ENCODE measurements at places on chromosomes 1 and 21. TPM values are rescaled to one million over a fixed set of nuclear protein-coding genes. Genes with fewer than 3 reads are reported as not detected.
A peak's percentile ranks its signal among the peaks of the same experiment; 100 is the strongest.

DNA sequence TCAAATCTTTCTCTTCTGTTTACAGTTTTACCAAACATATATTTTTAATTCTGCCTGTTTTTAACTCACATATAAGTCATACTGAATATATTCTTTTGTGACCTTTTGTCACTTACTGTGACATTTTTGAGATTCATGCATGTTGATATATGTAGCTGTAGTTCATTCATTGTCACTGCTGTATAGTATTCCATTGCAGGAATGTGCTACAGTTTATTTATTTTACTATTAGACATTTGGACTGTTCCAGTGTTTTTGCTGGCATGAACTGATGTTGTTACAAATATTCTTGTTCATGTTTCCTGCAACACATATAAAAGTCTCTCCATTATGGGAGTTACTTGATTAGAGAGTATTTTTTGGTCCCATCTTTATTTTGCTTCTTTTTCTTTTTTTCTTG lies 174.9 kb downstream of the DHRS3 start:
- no peak for DNase-seq

DNA sequence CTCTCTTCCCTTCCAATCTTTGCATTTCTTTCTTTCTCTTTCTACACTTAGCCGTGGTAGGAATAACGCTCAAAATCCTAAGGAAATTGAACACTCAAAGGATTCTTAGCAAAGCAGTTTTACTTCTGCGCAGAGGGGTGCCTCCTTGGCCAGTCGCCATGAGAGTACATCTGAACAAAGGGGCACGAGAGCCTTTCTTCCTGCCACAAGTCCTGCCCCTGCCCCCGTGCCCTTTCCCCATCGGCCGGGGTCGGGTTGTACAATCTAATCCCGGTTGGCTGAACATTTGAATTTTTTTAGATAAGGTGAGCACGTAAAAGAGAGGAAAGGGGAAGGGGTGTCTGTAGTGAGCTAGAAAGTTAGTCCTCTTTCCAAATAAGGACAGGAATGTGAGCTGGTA lies 28.6 kb upstream of the COL6A1 start:
- DNase-seq = no peak

DNA sequence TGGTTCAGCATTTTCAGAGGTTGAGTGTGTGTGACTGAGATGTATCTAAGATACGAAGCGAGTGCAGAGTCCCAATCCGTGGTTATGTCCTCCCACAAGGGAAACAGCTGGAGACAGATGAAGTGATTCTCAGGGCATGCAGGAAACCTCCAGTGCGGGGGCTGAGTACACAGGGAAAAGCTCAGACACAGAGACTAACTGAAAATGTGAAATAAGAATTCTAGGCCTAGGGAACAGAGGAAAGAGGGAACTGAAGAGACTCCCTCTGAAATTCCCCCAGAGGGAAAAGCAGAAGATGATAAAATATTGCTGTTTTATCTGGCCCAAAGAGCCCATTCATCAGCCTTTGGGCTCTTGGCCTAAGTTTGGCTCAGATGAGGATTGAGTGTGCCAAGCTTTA lies 116.8 kb downstream of the LRRC53 start:
- DNase-seq = no peak

- DNase-seq = no peak
These were observed 53.2 kb downstream of the AHCTF1 start for GRCh38 chr1:246878551-246878950.

GRCh38 chr1:193633991-193634390 lies 447.6 kb upstream of the B3GALT2 start:
- DNase-seq = no peak

DNA sequence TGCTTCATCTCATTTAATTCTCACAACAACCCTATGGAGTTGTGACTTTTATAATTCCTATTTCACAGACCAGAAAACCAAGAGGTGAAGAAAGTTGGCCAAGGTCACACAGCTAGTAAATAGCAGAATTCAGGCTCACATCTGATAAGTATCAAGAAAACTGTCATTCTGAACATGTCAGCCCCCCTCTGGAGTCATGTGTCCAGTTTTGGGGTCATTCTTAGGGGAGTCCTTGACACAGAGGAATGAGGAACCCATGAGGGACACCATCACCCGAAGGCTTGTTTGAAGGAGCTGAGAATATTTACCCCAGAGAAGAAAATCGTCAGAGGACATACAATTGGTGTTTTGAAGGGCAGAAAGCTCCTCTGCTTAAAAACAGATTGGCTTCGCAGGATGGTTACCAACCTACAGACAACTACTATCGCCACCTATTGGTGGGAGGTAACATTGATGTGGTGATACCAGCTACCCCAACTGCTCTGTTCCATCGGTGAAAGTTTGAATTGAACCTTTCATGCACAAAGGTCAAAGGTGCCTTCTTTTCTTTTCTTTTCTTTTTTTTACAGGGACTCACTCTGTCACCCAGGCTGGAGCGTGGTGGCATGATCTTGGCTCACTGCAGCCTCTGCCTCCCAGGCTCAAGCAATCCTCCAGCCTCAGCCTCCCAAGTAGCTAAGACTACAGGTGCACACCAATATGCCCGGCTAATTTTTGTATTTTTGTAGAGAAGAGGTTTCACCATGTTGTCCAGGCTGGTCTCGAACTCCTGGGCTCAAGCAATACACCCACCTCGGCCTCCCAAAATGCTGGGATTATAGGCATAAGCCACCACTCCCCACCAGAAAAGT lies 31.3 kb downstream of the NCMAP start:
- DNase-seq = peak; percentile 53

DNA sequence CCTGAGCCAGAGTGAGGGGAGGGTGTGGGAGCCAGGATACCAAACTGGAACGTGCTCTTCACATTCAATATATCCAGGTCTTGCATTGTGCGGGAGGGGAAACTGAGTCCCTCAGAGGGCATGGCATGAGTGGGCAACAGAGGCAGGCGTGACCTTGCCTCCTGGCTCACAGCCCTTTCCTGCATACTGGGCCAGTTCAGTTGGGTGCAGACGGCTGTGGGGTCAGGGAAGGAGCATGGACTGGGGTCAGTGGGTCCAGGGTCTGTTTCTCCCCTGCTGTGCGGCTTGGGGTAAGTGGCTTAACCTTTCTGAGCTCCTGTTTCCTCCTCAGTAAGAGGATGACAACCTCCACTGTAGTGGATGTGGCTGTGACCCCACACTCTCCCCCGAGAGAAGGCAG lies 16.6 kb downstream of the SERINC2 start:
- DNase-seq = no peak

DNA sequence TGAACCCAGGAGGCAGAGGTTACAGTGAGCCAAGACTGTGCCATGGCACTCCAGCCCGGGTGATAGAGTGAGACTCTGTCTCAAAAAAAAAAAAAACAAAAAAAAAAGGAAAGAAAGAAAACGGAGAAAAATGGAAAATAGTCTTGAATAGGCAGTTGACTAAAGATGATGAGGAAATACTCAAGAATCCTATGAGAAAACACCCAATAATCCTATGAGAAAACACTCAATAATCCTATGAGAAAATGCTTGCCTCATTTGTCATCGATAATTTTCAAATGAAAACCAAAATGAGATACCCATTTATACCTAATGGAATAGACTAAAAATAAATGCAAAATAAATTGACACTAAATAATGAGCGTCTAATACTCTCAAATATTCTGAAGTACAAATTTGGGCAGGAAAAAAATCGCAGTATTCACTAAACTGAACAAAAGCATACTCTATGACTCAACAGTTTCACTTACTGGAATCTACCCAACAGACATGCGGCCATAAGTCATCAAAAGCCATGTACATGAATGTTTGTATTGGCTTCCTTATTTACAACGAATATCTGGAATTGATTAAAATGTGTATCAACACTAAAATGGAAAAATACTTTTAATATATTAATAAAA lies 733.9 kb upstream of the CHRM3 start:
- DNase-seq = no peak

GRCh38 chr21:45341779-45342178 lies 54.1 kb upstream of the POFUT2 start:
- no peak for DNase-seq

- DNase-seq = no peak
These were observed 303.4 kb upstream of the PRMT6 start for GRCh38 chr1:106753066-106753465.

GRCh38 chr1:218330043-218330623 lies 15.0 kb upstream of the TGFB2 start:
- DNase-seq = no peak

GRCh38 chr21:38170704-38171682 lies 85.8 kb upstream of the KCNJ15 start:
- DNase-seq = no peak

DNA sequence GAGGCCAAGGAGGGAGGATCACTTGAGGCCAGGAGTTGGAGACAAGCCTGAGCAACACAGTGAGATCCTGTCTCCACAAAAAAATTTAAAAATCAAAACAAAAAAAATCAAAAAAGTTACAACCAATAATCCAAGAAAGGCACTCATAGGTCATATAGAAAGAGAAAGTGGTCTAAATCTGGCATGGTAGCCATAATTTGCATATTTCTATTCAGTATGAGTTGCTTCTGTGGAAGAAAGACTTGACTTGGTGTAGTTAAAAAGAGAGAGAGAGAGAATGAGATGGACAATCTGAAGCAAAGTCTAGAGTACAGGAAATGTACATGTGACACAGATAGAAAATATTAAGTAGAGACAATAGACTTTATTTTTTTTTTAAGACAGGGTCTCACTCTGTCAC lies 22.5 kb downstream of the JMJD4 start:
- DNase-seq = no peak

GRCh38 chr1:83673312-83673711 lies 325.6 kb downstream of the TTLL7 start:
- no peak for DNase-seq

DNA sequence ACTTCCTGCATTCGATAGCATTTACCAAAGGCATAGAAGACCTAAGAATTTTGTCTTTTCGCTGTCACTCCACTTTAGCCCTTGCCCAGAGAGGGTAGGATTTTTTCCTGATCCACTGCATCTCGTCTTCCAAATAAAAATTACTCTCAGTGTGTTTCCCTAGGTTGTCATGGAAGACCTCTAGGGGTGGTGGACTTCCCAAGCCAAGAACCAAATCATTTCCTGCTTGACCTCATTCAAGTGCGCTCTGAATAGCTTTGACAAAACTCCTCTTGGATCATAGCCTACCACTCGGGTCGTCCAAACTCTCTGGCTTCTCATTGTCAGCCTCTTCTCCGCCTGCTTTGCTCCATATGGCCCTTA lies 431 bp upstream of the C1orf52 start:
- no peak for DNase-seq

GRCh38 chr1:228742281-228742860 lies 7.1 kb downstream of the RHOU start:
- no peak for DNase-seq

DNA sequence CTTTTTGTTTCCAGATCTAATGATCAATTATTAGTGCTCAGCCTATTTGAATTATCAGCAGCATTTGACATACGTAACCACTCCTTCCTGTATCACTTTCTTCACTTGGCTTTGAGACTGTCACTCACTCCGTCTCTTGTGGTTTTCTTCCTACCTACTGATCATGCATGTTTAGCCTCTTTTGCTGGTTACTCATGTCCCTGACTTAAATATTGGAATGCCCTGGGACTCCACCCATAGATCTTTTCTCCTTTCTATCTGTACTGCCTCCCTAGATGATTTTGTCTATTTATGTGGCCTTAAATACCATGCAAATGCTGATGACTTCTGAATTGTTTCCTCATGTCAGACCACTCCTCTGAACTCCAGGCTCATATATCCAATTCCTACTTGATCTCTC lies 57.7 kb upstream of the PDE4B start:
- no peak for DNase-seq

GRCh38 chr1:212328248-212328647 lies 43.0 kb downstream of the PPP2R5A start:
- DNase-seq = no peak

- DNase-seq = no peak
These were observed 53.5 kb downstream of the S1PR1 start for GRCh38 chr1:101290119-101290921.

GRCh38 chr1:192566657-192567056 lies 8.9 kb upstream of the RGS1 start:
- DNase-seq = no peak

GRCh38 chr1:115867216-115867615 lies 26.3 kb upstream of the NHLH2 start:
- no peak for DNase-seq

- no peak for DNase-seq
These were observed 7.5 kb upstream of the LEPR start for GRCh38 chr1:65412984-65413375.

DNA sequence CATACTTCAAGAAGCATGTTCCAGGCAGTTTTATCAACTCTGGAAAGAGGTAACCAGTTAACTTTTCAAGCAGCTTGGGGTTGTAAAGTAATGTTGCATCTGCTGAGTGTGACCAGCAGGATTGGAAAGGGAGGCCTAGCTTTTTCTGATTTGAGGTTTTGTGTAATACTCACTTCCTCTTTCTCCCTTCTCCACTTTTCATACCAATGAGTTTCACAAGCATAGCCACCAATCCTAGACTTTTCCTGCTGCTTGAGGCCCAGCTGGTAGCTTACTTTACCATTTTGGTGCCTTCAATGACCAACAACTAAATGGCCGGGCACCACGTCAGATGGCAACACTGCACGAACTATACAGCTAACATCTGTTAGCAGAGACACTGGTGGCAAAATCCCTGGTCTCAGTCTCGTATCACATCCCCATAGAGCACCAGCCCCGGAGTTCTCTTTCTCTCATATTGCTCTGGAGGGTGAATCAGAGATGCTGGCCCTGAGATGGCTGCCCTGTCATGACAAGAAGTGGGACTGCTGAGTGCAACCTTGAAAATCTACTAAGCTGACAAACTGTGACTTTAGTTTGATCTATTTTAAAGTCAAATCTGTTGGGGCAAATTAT lies 14.8 kb upstream of the GPR88 start:
- no peak for DNase-seq

- DNase-seq = no peak
These were observed 41.5 kb downstream of the COP1 start for GRCh38 chr1:176165573-176165972.

The TMEM240 gene
- total RNA-seq = 0.41 TPM

The CRNN gene
- not detected for total RNA-seq

The E2F2 gene
- 33.5 TPM for total RNA-seq

The HTR1D gene
- total RNA-seq = not detected

The IL20 gene
- total RNA-seq = not detected

The CDC20 gene
- total RNA-seq = 82.9 TPM

The TMCO2 gene
- total RNA-seq = not detected
